Upper lobe of right lung (tissue), 1 donor: ENCODE measurements at places on chromosomes 6 and 20. TPM values are rescaled to one million over a fixed set of nuclear protein-coding genes. Genes with fewer than 3 reads are reported as not detected.

GRCh38 chr6:67880939-67881705 lies 754.0 kb upstream of the ADGRB3 start:
- no peak for DNase-seq

DNA sequence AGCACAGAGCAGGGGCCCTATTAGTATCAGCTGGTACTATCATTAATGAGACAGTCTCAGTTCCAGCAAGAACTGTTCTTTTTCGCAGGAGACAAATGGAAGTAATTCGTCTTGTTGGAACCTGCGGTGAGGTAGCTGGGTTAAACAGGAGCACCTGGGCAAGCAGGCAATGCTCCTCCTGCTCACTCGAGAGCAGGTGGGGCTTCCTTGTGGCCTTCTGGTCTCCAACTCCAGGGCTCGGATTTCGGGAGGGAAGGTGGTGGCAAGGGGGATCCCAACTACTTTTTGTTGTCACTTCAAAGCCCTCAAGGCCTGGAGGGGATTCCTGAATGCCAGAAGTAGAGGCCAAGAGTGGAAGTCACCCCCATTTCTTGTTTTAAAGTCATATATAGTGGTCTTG lies 1.3 kb upstream of the SPEF1 start:
- DNase-seq = no peak

DNA sequence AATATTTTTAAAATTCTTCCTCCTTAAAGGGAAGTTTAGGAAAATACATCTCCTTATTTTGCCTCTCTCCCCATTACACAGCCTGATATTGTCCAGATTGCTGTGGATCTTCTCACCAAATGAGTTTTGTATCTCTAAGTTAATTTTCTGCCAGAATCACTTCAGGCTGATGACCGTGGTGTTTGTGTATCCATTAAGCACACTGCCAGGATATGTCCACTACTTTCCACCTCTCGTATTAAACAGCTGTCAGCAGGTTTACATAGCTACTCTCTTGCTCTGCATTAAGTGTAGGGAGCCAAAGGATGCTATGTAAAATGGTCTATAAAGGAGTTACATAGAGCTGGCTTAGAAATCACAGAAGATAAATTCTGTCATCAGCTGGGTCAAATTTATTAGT lies 201.1 kb downstream of the ZFAND3 start:
- no peak for DNase-seq

DNA sequence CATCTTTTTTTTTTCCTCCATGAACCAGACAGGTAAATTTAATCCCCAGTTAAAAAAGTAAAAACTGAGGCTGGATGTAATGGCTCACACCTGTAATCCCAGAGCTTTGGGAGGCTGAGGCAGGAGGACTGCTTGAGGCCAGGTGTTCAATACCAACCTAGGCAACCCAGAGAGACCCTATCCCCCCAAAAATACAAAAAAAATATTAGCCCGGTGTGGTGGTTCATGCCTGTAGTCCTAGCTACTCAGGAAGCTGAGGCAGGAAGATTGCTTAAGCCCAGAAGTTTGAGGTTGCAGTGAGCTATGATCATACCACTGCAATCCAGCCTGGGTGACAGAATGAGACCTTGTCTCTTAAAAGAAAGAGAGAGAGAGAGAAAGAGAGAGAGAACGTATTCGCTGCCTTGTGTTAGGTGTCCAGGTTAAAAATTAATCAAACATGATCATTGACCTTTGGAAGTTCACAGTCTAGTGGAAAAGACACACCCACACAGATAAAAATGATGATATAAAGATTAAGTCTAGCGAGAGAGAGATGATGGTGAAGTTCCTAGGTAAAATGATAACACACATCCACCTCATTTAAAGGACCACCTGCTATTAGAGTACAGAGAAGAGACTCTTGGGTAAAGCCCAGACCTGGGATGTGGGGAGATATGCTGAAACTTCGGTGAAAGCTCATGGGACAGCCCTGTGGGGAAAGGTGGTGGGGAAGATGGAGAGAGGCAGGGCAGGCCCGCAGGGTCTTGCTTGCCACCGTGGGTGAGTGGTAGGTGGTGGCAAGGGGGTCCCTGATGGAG lies 4.8 kb upstream of the NHSL1 start:
- no peak for DNase-seq

DNA sequence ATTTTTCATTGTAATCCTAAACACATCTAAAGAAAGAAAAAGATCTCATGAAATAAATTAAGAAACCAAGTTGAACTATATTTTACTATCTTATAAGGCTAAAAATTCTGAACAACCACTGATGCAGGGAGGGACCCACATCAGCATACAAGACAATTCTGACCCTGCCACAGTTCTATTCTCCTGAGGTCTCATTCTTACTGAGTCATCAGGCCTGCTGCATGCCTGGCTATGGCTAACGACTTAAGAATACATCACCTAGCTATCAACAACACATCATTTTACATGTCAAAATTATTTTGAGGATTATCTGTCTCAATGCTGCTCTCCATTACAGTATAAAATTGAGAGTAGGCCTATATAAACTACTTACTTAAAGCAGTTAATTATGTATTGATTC lies 52.9 kb downstream of the FBXL4 start:
- DNase-seq = no peak

GRCh38 chr6:107786709-107787588 lies 37.2 kb downstream of the SCML4 start:
- no peak for DNase-seq

DNA sequence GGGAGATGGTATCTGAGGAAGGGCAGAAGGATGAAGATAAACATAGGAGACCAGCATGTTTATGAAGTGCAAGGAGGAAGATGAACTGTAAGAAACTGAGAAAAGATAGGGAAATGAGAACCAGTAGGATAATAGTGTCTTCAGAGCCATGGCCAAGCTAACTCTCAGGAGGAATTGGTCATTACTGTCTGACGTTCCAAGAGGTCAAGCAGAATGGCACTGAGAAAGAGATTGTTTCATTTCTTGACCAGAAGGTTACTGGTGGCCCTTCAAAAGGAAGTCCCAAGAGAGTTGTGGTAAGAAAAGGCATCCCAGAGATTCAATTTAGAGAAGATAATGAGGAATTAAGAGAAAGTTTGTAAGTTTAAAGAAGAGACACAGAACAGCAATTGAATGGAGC lies 47.5 kb downstream of the EYA4 start:
- DNase-seq = no peak

- no peak for DNase-seq
Measured at GRCh38 chr6:21538186-21538798, 55.3 kb upstream of the SOX4 start.

GRCh38 chr6:164693944-164694343 lies 615.5 kb downstream of the C6orf118 start:
- no peak for DNase-seq

DNA sequence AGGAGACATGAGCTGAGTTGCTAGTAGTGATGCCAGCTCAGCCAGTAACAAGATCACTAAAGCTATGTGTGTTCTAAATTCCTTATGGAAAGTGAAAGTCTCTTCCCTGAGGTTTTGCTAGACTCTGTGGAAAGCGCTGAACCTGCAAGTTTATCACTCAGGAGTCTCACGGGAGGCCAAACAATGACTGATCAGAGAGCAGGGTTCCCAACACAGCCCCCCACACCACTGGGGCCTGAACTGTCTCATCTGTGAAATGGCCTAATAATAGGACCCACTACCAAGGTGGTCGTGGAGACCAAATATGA lies 19.9 kb downstream of the ACSS1 start:
- DNase-seq = no peak

- DNase-seq = no peak
Measured at GRCh38 chr6:14082771-14083170, 34.8 kb upstream of the CD83 start.

DNA sequence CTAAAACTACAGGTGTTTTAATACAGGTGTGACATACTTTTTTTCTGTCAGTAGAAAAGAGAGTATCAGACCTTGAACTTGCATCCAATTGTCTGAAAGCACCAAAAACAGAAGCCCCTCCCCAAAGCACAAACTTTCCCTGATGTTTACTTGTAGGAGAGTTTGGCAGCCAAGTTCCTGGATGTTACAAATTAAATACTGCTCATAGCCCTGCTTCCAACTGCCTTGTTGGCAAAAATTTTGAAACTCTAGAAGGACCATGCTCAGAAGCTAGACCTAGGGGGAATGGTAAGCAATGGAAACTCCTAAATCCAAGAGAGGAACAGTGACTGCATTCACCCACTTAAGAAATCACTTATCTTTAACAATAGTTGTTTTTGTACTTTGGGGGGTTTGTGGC lies 17.0 kb upstream of the ARG1 start:
- DNase-seq = no peak

DNA sequence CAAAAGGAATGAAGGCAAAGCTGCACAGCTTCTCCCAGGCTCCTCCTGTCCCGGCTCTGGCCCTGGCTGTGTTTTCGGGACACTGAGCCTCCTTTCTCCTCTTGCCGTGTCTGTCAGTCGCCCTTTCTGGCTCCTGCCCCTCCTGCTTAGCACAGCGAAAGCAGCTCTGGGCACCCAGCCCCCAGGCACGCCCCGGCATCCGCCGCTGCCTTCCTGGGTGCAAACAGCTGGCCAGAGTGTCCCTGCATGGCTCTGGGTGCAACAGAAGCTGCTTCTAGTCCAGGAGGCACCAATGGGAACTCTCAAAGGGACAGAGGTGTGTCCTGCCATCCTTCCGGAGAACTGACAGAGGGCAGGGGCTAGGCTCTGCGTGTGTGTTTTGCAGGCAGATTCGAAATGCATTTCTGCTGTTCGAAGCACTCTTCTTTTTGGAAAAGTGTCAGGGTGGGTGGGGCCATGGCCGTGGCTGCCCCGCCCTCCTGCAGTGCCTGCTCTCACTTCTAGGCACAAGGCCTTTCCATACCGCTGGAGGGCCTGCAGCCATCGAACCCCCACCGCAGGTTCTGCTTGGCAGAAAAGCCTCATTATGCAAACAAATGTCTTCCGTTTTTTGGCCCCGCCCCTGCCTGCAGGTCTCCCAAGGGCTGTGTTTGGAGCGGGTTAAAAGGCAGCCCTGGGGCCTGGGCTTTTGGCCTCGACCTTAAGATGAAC lies 15.5 kb downstream of the COL9A3 start:
- DNase-seq = no peak

RNF182 gene
- 6.1 TPM for total RNA-seq

WFDC12 gene
- 1.8 TPM for total RNA-seq

SLC12A5 gene
- total RNA-seq = 2.0 TPM
